Hematopoietic multipotent progenitor cell (in vitro differentiated cells): ENCODE measurements at places on chromosomes 5 and 9.

DNA sequence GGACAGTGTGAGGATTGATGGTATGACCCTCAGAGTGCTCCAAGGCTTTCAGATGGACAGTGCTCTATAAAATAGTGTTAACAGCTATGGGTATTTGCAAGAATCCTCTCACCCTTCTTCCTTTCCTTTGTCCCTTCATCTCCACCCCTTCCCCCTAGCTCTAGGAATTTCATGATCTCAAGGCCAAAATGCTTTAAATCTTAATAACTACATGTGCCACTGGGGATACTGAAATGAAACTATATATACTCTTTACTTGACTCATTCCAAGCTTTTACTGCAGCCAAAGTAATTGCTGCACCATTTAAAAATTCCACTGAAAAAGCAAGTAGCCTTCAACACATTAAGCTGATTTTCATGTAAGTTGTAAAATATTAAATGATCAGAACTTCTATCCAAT lies 361.6 kb upstream of the SLC30A5 start:
- no peak for DNase-seq

- no peak for DNase-seq
These were observed 8.2 kb downstream of the PRRC2B start for GRCh38 chr9:131402073-131402472.

- DNase-seq: no peak
These were observed 134.9 kb upstream of the CDKN2B start for GRCh38 chr9:22143799-22144625.

GRCh38 chr9:130670644-130671043 lies 6.2 kb downstream of the PRDM12 start:
- DNase-seq: no peak

GRCh38 chr5:42507451-42508097 lies 84.3 kb downstream of the GHR start:
- DNase-seq: no peak

DNA sequence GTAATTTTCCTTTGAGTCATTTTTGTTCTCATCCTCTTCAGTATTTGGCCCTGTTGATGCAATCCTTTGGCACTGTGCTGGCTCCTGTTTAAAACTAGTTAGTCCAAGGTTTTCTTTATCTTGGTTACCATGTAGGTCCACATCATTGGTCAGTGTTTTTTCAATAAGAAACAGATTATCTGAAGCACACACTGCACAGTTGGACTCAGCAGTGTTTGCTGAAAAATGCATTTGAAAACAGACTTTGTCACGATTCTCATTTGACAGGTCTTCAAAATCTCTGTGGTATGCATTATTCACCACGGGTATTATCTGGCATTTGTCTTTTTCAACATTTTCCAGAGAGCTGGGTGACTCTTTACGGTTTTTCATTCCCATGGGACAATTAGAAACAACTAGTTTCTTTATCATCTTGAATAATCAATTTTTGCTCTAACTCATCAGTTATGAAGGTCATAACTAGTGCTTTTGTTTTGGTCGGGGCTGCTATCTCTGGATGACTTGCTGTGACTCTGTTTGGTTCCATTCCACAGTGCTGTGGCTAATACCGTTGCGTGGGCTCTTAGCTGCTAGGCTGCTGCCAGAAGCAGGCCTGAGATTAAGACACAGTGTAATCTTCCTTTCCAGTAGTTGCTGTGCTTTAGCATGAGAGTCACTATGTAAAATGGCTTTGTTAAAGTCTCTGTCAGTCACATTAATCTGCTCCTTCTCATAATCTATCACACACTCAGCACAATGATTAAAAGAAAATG lies 36.2 kb downstream of the NUDT12 start:
- DNase-seq: no peak
